Esophagus squamous epithelium (tissue), 5 donors: ENCODE measurements at places on chromosomes 12 and 14.

DNA sequence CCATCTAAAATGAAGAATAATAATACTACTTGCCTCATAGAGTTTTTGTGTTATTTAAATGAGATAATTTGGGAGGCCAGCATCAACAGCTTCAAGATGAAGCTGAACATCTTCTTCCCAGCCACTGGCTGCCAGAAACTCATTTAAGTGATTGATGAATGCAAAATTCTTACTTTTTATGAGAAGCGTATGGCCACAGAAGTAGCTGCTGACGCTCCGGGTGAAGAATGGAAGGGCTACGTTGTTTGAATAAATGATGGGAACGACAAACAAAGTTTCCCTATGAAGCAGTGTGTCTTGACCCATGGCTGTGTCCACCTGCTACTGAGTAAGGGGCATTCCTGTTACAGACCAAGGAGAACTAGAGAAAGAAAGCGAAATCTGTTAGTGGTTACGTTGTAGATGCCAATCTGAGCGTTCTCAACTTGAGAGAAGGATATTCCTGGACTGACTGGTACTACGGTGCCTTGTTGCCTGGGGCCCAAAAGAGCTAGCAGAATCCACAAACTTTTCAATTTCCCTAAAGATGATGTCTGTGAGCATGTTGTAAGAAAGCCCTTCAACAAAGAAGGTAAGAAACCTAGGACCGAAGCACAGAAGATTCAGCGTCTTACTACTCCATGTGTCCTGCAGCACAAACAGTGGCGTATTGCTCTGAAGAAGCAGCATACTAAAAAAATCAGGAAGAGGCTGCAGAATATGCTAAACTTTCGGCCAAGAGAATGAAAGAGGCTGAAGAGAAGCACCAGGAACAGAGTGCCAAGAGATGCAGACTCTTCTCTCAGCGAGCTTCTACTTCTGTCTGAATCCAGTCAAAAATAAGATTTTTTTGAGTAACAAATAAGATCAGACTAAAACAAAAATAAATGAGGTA, 100.0 kb upstream of the LRIG3 start:
- no peak for DNase-seq

DNA sequence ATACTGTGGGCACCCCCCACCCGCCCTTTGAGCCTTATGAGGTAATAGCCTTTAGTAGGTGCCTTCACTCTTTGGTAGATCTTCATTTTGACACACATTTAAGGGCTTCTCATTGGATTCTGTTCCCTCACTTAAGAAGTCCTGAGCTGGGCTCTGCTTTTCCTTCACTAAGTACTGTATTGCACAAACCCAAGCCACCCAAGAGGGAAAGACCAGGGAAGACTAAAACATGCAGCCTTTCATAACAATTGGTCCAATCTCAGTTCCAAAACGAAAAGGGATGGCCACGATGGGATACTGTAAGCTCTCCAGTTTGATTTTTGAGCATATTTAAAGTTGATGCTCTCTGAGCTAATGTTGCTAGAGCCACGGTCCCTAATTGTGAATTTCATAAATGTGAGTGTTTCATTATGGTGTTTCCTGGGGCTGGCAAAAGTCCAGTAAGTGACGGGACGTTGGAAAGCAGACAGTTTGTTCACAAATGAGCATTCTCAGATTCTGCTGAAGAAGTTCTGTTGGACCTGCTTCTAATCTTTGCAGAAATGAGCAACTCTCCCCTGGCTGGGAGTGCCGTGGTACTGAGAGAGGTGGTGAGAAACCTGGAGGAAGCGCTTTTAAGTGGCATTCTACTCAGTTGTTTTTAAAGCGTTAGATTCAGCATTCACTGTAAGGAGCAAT, 9.4 kb downstream of the SSPN start:
- no peak for DNase-seq

DNA sequence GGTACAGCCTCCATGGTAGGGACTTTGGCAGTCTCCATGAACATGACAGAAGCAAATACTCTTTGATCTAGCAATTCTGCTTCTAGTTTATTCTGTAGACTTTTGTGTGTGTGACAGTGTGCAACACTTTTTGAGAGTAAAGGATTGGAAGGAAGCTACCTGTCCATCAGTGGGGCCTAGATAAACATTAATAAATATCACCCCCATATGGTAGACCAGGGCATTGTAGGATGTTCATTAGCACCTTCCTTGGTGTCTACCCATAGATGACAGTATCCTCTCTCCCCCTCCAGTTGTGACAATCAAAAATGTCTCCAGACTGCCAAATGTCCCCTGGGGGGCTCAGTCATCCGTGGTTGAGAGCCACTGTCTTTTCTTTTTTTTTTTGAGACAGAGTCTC, 10.8 kb downstream of the SNRNP35 start:
- DNase-seq = no peak

- DNase-seq = no peak
Observed at GRCh38 chr12:59055204-59055860, 135.0 kb upstream of the LRIG3 start.

DNA sequence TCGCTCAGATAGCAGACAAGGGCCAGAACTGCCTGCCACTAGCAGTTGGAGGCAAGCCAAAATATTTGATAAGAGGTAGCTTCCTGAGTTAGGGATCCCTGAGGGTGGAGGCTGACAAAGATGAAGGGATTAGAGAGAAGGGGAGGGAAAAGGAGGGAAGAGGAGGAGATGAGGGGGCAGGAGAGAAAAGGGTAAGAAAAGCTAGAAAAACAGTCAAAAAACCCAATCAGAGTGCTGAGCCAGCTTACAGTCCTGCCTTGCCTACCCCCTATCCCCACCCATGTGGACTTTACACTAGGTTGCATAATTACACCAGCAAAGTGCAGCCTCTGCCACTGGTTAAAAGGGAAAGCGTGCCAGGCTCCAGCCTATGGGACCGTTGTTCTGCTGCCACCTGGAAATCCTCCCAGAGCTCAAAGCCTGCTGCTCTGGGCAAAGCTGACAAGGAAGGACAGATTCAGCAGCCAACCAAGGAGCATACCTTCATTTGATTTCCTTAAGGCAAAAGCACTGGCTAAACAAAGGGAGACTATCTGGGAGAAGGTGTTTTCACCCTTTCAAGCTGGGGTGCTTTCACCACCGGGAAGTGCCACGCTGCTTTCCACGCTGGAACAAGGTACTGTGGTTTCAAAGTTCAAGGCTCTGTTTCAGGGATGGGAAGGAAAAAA, 3.8 kb upstream of the NUMB start:
- DNase-seq = no peak

GRCh38 chr12:21941506-21942376, 515 bp upstream of the ABCC9 start:
- DNase-seq = no peak

GRCh38 chr14:106134886-106135285, 608.5 kb downstream of the TMEM121 start:
- DNase-seq = no peak
